Epithelial cell of alveolus of lung (primary cell): ENCODE measurements at places on chromosomes 2 and 18. TPM values are rescaled to one million over a fixed set of nuclear protein-coding genes. Genes with fewer than 3 reads are reported as not detected.

Gene TNFRSF11A
- total RNA-seq = under 0.01 TPM in 1 of 2 replicates, not detected in the other

Gene GALNT13
- total RNA-seq = under 0.01 and 0.78 TPM in 2 replicates

Gene RNF144A
- total RNA-seq = 5.0 and 6.0 TPM in 2 replicates

Gene ALKAL2
- 1.2 TPM in 1 of 2 replicates, not detected in the other for total RNA-seq

Gene NEU2
- not detected in 2 replicates for total RNA-seq

Gene EMILIN1
- total RNA-seq = 546 and 790 TPM in 2 replicates

Gene MBD2
- 16.7 and 29.1 TPM in 2 replicates for total RNA-seq

Gene SGPP2
- 0.13 and 0.48 TPM in 2 replicates for total RNA-seq

Gene PRKD3
- 24.7 and 41.0 TPM in 2 replicates for total RNA-seq

Gene SNX17
- 77.5 and 138 TPM in 2 replicates for total RNA-seq

Gene SCN2A
- total RNA-seq = 0.08 and 0.26 TPM in 2 replicates

Gene CNDP1
- not detected in 2 replicates for total RNA-seq

Gene NXPH2
- total RNA-seq = 0.13 TPM in 1 of 2 replicates, not detected in the other

Gene PFN4
- 0.39 TPM in 1 of 2 replicates, not detected in the other for total RNA-seq

Gene PIEZO2
- 21.9 and 25.4 TPM in 2 replicates for total RNA-seq

Gene RAB6C
- under 0.01 TPM in 1 of 2 replicates, not detected in the other for total RNA-seq
